ENCODE measurements at places on chromosomes 5 and 9.

GRCh38 chr5:9905661-9906060, 275.5 kb upstream of the TAS2R1 start:
- no peak for DNase-seq

DNA sequence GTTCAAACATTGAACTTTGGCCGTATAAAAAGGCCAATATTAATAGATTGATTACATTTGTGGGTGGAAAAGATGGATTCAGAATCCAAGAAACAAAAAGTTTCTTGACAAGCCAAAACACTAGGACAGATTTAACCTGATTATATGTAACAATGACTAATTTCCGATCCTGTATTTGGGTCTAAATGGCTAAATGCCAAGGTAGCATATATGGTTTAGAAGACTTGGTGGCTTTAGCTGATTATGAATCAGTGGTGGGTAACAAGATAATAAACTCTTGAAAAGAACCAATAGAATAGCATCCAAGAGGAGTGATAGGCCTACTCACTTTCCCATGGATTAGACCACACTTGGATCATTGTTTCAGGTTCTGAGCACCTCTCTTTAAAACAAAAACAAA, 21.8 kb upstream of the ANP32B start:
- DNase-seq = no peak

- DNase-seq = no peak
These were observed 144.6 kb downstream of the DOCK2 start for GRCh38 chr5:169781420-169782345.

GRCh38 chr9:102767076-102767475, 228.1 kb upstream of the CYLC2 start:
- DNase-seq = no peak

GRCh38 chr5:82684165-82684564, 393.0 kb downstream of the TMEM167A start:
- DNase-seq = no peak

- DNase-seq = no peak
These were observed 106.3 kb upstream of the MAMDC2 start for GRCh38 chr9:69937360-69937759.

- no peak for DNase-seq
These were observed 58.9 kb downstream of the TTC39B start for GRCh38 chr9:15248081-15248480.

- DNase-seq = no peak
These were observed 597.3 kb upstream of the SGCD start for GRCh38 chr5:155729684-155730059.

DNA sequence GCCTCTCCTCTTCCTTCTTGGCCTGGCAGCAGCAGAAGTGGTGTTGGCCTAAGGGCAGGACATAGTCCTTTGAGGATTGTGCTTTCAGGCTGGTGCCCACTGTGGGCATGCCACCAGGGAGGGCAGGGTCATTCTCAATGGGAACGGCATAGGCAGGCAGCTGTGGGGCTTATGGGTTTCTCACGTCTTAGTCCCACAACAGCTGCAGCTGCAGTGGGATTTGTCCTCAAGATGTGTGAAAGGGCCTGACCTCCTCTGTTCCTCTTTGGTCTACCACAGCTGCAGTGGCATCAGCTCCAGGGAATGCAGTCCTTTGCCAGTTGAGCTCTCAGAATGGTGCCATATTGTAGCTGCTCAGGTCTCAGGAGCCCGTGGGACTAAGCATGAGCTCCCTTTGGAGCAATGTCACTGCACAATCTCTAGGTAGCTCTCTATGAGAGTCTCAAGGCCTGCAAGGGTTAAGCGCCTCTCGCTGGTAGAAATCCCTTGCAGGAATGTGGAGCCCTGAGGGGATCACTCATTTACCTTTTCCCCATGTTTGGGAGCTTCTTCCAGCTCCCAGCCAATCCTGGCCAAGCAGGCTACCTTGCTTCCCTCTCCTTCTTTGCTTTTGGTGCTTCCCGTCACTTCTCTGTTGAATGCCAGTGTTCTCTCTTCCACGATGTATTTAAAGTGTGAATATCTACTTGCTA, 104.8 kb downstream of the GNA14 start:
- DNase-seq = no peak

- no peak for DNase-seq
These were observed 419.7 kb downstream of the CHSY3 start for GRCh38 chr5:130323804-130324454.

- no peak for DNase-seq
These were observed 76.1 kb upstream of the CXCL14 start for GRCh38 chr5:135654761-135655467.

DNA sequence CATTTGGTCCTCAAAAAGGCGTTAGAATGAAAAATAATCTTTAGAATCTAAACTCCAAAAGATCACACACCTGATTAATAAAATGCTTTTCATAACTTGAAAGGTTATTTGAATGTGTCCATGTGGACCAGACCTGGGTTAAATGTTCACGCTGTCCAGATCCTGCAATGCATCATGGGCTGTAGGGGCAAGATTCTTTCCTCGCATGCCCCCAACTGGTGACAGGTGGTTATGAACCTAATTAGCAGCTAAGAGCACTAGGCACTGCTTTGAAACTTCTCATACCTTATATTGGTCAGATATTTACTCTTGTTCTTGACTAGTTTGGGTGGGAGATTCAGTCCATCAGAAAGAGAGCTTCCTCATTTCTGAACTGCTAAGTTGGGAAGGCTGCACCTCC, 19.3 kb upstream of the PIP5K1B start:
- no peak for DNase-seq

GRCh38 chr5:134327327-134327726, 39.6 kb downstream of the CDKL3 start:
- DNase-seq = no peak

All from SW 1271 (cell line).